Fibroblast of skin of right quadriceps (primary cell): ENCODE measurements at places on chromosomes 4 and X.
A peak's percentile ranks its signal among the peaks of the same experiment; 100 is the strongest.

DNA sequence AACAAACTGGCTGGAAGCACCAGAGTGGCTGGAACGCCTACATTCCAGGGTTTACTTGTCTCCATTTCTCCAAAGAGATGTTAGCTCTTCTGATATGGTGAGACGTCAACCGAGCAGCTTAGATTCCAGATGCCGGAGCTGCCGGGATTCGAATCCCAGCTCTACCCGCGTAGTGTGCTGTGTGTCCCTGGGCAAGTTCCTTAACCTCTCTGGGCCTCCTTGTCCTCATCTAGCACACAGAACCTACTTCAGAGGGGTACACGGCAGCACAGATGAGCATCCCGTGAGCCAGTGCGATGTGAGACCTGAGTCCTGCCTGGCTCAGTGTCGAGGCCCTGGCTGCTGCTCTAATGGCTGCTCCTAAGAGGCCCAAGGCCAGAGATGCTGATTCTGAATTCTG is 60.1 kb downstream of the ABLIM2 start:
- no peak for DNase-seq

DNA sequence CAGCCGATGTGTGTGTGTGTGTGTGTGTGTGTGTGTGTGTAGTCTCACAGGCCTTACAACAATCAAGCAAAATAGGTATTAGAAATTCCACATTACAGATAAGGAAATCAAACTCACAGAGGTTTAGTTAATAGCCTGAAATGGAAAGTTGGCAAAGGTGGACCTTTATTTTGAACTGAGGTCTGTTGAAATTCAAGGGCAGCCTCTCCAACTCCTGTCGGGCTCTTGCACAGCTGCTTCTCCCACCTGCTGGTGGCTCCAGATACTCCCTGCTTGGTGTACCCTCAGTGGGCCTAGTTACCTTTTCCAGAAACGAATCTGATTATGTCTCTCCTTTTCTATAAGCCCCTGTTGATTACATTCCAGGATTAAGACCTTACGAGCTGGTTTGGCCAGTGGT is 195.9 kb downstream of the MGST2 start:
- no peak for DNase-seq

- DNase-seq, result no peak
Measured at GRCh38 chr4:86358257-86358656, 1.6 kb downstream of the MAPK10 start.

- DNase-seq, result peak; percentile 2
Measured at GRCh38 chrX:23633834-23634580, 33.3 kb upstream of the PRDX4 start.

DNA sequence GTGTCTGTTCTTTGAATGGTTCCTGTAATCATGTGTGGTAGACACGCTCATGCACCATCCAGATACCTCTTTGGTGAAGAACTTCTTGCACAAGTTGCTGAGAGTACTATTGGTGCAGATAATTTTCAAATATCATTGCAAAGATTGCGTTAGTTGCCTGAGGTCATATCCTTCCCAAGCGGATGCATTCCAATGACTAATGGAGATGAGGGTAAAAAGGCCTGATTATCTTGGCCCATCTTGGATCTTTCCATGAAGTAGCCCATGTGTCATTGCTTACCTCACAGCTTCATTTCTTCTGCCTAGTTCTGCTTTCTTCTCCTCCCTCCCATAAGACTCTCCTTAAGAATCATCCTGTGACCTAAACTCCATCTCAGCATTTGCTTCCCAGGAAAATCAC is 384.9 kb upstream of the CNKSR2 start:
- DNase-seq, result no peak
